Activated CD8-positive, alpha-beta memory T cell treated with anti-CD3 and anti-CD28 coated beads, Interleukin-2, amount 10 ng/mL, durations not matched to agents 7 days and 5 days (primary cell): ENCODE measurements at places on chromosomes 1 and 21. TPM values are rescaled to one million over a fixed set of nuclear protein-coding genes. Genes with fewer than 3 reads are reported as not detected.

Gene CD5L
- not detected for total RNA-seq

DNA sequence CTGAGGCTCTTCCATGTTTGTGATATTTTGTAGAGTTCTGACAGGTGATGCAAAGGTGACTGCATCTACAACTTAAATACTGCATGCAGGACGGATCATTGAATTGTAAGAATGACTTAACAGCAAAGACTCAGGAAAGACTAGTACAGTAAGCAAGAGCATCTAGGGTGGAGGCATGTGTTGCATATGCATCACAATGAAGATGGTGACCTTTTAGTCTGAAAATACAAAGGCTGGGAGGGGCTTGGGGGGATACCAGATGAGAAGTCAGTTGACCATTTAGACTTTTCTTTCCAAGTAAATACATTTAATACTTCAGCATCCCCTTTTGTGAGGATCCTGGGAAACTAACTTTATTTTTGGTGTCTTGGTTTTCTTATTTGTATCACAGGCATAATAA, 145.5 kb downstream of the NUF2 start:
- H3K36me3 ChIP-seq, result no peaks in the 10 kb centered on the region
- no peaks in the 10 kb centered on the region for H3K4me1 ChIP-seq
- no peak overlapping the region for H3K4me3 ChIP-seq
- DNase-seq, result no peak

DNA sequence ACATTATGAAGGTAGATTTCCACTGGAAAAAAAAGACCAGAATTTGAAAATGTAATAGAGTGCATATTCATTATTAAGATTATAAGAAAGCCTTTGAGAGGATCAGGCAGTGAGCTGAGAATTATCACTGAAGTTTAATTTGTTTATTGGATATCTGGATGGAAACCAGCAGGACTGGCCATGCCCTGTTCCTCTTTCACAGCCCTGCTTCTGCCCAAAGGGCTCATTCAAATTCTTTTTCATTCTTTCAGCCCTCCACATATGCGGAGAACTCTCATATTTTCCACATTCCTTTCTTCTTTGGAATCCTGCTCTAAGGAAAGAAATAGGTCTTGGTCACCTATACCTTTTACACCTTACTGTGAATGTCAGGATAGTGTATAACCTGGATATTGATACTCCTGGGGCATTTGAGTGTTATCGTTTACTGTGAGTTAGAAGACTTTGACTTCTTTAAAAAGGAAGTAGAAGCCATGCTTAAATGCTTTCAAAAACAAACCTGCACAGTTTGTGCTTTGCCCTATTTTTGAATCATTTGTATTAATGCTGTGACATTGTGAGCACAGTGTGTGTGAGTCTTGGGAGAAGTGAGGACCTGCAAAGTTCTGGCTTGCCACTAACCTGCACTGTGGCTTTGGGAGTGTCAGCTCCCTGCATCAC, 35.5 kb downstream of the ST6GALNAC3 start:
- H3K27ac ChIP-seq, result no peak overlapping the region
- no peaks in the 10 kb centered on the region for H3K36me3 ChIP-seq
- DNase-seq, result no peak

DNA sequence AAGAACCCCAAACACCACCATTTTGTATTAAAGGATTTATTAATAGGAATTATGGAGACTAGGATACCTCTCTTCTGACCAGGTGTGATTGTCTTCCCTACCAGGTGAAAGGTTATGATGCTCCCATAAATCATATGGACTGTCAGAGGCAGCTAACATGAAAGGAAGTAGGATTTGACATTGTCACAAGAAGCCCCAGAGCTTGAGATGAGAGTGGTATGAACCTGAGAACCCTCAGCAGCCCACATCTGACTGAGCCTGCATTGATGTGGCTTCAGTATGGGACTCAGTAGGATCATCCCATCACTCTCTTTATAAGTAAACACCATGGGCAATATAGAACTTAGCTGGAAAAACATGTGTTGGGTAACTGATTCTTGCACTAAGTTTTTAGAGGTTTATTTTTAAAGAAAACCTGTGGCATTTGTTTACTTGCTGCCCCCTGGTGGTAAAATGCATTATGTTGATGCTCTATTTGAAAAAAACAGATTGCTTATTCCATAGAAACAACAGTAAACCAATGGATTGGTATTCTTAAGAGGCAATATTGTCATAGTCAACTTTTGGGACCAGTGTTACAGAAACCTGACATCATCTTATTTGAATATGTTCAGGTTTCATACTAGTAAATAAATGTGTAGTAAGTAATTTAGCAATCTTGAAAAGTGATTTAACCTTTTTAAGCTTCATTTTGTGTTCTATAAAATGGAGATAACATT, 16.6 kb upstream of the CACYBP start:
- H3K27me3 ChIP-seq, result no peaks in the 10 kb centered on the region
- no peak overlapping the region for H3K4me3 ChIP-seq
- DNase-seq, result no peak
- H3K36me3 ChIP-seq, result peaks cover 34% of the 10 kb centered on the region
- peaks cover 5% of the 10 kb centered on the region for H3K4me1 ChIP-seq

GRCh38 chr1:75785320-75785982, 605 bp upstream of the RABGGTB start:
- peak overlapping the region; percentile 90 for H3K27ac ChIP-seq
- H3K4me1 ChIP-seq, result peaks cover 32% of the 10 kb centered on the region
- H3K4me3 ChIP-seq, result peak overlapping the region; percentile 99
- peaks cover 7% of the 10 kb centered on the region for H3K27me3 ChIP-seq
- DNase-seq, result no peak

GRCh38 chr1:10969267-10969970, 43.0 kb upstream of the TARDBP start:
- H3K4me3 ChIP-seq, result no peak overlapping the region
- H3K27me3 ChIP-seq, result peaks cover 9% of the 10 kb centered on the region
- DNase-seq, result no peak
- H3K27ac ChIP-seq, result no peak overlapping the region
- no peaks in the 10 kb centered on the region for H3K36me3 ChIP-seq

DNA sequence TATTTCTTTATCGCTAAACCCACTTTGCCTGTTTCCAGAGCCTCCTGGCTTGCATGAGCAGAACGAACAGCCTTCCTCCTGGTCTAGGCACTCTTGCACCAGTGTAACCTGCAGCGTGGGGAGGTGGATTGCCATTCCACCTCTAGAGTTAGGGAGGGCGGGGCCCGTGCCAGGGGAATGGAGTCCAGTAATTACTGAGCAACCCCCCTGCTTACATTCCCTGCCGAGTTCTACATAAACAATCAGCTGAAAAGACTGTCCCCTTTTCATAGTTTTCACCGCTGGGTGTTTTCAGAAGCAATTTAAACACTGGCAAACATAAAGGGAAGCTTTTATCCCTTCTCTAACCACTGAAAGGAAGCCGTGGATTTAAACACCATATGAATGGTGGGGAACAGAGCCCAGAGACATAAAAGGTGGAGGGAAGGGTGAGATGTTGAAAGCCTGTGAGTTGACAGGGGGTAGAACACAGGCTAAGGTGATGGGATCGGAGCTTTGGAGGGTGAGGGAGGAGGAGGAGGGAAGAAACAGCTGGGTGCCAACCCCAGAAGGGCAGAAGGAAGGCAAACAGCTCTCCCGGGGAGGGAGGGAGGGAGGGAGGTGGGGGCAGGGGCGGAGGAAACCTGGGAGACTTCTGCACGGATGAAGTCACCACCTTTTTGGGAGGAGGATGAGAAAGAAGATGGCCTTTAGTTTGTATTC, 68.0 kb upstream of the WDR26 start:
- H3K27me3 ChIP-seq, result no peaks in the 10 kb centered on the region
- peaks cover 2% of the 10 kb centered on the region for H3K36me3 ChIP-seq
- peaks cover 59% of the 10 kb centered on the region for H3K4me1 ChIP-seq
- peak overlapping the region; percentile 24 for H3K27ac ChIP-seq
- no peak overlapping the region for H3K4me3 ChIP-seq

DNA sequence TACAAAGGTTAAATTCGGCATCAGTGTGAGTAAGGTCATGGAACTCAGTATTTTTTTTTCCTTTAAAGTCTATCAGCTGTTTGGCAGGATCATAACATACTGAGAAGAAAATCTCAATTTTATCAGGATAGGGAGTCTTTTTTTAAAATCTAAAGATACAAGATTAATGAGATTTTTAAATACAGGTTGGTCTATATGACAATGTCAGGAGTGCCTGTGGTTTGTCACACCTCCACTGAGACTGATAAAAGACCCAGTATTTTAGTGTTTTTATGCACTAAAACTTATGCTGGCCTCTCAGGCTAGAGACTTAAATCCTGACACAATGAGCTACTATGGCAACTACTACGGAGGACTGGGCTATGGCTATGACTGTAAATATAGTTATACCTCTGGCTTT, at the start of gene KRTAP20-3:
TSS of gene KRTAP20-3 (plus strand) at position 301 of the 400 bp plus-strand sequence.
- H3K27me3 ChIP-seq, result no peaks in the 10 kb centered on the region
- no peaks in the 10 kb centered on the region for H3K36me3 ChIP-seq
- DNase-seq, result no peak
- no peak within 1 kb of the TSS for H3K4me3 ChIP-seq

DNA sequence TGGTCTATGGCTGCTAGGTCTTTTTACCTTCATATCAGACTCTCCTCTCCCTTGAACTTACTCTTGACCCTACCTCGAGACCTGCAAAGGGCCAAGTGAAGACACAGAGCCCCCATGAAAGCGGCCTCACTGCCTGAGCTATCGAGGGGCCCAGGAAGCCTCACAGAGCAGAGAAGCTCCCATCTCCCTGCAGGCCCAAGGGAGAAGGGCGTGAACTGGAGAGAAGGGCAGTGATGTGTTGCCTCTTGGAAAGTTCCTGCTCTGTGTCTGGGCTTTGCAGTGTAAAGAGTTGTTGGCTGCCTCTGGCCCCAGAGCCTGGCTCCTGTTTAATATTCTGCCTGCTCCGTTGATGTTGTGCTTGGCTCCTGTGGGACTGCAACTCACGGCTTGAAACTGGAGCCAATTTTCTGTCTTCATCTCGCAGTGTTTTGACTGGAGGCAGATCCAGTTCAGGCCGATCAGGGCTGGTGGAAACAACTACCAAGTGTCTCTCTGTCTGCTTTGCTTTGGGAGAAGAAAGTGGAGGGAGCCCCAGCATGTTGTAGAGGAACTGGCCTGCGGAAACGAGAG, 4.3 kb downstream of the SERTAD4 start:
- H3K4me3 ChIP-seq, result no peak overlapping the region
- H3K4me1 ChIP-seq, result peaks cover 4% of the 10 kb centered on the region
- H3K27ac ChIP-seq, result no peak overlapping the region
- H3K36me3 ChIP-seq, result no peaks in the 10 kb centered on the region

Gene TMEM79
- 11.6 TPM for total RNA-seq

- H3K27me3 ChIP-seq, result no peaks in the 10 kb centered on the region
- H3K4me1 ChIP-seq, result peaks cover 5% of the 10 kb centered on the region
- H3K36me3 ChIP-seq, result peaks cover 49% of the 10 kb centered on the region
- no peak overlapping the region for H3K27ac ChIP-seq
- no peak overlapping the region for H3K4me3 ChIP-seq
Observed at GRCh38 chr1:175015243-175015642, 8.0 kb downstream of the MRPS14 start.

Gene MCOLN2
- total RNA-seq, result 60.6 TPM

Gene CASQ2
- not detected for total RNA-seq

DNA sequence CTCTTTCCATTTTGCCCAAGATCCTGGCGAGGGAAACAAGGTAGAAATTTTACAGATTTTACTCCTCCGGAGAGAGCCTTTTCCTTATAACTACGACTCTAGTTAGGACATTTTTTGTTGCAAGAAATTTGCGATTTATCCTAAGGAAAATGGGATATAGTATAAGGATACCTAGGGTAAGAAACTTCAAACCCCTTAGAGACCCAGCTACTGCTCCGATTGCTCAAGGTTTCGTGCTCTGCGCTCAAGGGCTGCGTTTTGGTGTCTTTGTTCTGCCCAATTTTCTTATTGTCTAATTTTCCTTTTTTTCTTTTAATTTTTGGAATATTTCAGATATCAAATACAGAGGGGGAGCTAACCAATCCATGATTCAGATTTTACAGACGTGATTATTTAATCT, 1.5 kb downstream of the TTC3 start:
- H3K4me1 ChIP-seq, result peaks cover 46% of the 10 kb centered on the region
- peaks cover 11% of the 10 kb centered on the region for H3K36me3 ChIP-seq
- H3K4me3 ChIP-seq, result peak overlapping the region; percentile 87
- peak overlapping the region; percentile 91 for H3K27ac ChIP-seq

DNA sequence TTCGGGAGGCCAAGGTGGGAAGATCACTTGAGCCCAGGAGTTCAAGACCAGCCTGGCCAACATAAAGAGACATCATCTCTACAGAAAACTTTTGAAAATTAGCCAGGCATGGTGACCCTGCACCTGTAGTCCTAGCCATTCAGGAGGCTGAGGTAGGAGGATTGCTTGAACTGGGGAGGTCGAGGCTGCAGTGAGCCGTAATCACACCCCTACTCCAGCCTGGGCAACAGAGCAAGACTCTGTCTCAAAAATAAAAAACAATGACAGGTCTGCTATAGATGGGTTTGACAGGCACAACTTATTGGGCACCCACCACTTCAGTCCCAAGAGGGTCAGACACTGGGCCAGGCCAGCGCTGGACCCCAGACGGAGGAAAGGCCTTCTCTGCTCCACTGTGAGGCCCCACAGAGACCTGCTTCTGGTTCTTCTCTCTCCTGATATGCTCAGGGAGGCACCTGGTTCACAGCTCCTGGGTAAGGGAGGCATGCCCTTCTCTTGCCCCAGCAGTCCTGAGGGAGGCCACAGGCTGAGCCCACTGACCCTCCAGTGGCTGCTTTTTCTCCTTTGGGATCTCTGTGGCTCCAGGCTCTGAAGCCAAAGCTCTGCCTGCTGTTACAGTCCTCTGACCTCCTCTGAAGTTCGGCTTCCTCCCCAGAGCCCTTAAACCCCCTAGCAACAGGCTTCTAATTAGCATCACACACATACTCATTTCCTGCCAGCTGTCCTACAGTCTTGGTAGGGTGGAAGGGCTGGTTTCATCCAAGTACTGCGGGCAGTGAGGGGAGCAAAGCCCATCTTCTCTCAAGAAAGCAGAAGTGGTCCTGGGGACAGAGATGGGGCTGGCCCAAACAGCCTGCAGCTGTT, 14.4 kb downstream of the S100A16 start:
- H3K4me1 ChIP-seq, result peaks cover 14% of the 10 kb centered on the region
- H3K27me3 ChIP-seq, result no peaks in the 10 kb centered on the region
- DNase-seq, result peak; percentile 46
- H3K36me3 ChIP-seq, result no peaks in the 10 kb centered on the region
- H3K27ac ChIP-seq, result no peak overlapping the region
- no peak overlapping the region for H3K4me3 ChIP-seq

DNA sequence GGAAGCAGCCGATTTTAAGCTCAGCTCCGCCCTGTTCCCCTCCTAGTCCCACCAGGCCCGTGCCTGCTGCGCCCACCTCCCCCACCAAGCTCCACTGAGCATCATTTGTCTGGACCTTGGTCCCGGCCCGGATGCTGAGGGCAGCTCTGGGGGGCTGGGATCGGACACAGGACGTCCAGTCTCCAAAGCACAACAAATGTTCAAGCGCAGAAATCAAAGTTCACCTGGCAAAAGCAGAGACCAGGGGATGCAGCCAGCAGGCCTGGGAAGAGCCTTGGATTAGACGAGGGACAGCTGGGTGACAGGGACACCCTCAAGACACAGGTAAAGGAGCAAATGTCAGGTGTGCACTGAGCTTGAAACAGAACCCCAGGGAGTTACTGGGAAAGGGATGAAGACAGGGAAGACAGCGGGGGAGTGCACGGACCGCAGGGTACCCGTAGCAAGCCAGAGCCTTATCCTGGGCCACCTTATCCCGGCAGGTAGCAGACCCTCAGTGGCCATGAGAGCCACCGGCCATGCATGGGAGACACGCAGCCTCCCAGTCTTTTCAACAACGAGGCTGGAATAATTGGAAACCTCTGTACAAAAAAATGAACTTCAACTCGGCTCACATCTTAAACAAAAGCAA, 22.2 kb upstream of the TMEM52 start:
- DNase-seq, result no peak
- no peak overlapping the region for H3K27ac ChIP-seq
- H3K4me3 ChIP-seq, result no peak overlapping the region
- H3K4me1 ChIP-seq, result peaks cover 2% of the 10 kb centered on the region

- H3K27ac ChIP-seq, result peak overlapping the region; percentile 97
- H3K4me3 ChIP-seq, result no peak overlapping the region
- peak; percentile 41 for DNase-seq
- peaks cover 31% of the 10 kb centered on the region for H3K36me3 ChIP-seq
- peaks cover 39% of the 10 kb centered on the region for H3K4me1 ChIP-seq
- peaks cover 9% of the 10 kb centered on the region for H3K27me3 ChIP-seq
Observed at GRCh38 chr21:41360072-41360821, 1.6 kb upstream of the MX2 start.
